ENCODE measurements at places on chromosomes 2 and 18.

GRCh38 chr18:45277908-45278307 is 337.4 kb upstream of the SLC14A2 start:
- DNase-seq = no peak

DNA sequence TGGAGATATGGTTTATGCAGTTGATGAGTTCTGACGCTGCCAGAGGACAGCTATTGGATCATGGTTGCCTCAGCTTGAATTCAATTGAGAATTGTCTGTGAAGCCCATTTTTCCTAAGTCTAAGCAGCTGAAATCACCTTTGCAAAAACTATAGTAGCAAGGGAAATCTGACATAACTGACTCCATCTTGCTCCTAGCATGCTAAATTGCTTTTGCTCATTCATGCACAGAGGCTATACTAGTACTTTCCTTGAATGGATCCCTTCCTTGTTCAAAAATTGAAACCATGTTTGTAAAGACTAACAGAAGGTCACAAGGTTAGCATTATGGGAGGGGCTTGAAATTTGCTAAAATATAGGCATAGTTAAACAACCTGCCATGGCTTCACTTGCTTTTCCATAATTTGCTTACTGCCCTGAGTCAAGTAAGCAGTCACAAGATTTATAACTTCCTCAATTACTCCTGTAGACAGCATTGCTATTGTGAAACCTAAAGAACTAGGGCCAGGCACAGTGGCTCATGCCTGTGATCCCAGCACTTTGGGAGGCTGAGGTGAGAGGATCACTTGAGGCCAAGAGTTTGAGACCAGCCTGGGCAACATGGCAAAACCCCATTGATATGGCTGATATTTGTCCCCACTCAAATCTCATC is 41.2 kb downstream of the CHRNA1 start:
- no peak for DNase-seq

GRCh38 chr18:46939337-46939963 is 22.0 kb downstream of the KATNAL2 start:
- DNase-seq = no peak

GRCh38 chr2:69997015-69997830 is 35.8 kb upstream of the ASPRV1 start:
- peak; percentile 18 for DNase-seq

GRCh38 chr18:44589693-44590355 is 90.9 kb upstream of the SETBP1 start:
- no peak for DNase-seq

- no peak for DNase-seq
Measured at GRCh38 chr2:20573620-20574422, 77.1 kb downstream of the HS1BP3 start.

GRCh38 chr2:207731138-207731537 is 19.7 kb downstream of the CCNYL1 start:
- DNase-seq = no peak

- no peak for DNase-seq
Measured at GRCh38 chr2:138155304-138155703, 191.0 kb downstream of the HNMT start.

- DNase-seq = no peak
Measured at GRCh38 chr2:162344617-162344950, 652 bp downstream of the GCA start.

- DNase-seq = no peak
Measured at GRCh38 chr2:1840046-1840445, 95.7 kb upstream of the PXDN start.
